ENCODE measurements at places on chromosomes 3 and 15. TPM values are rescaled to one million over a fixed set of nuclear protein-coding genes. Genes with fewer than 3 reads are reported as not detected.
A peak's percentile ranks its signal among the peaks of the same experiment; 100 is the strongest.

PLA1A gene
- total RNA-seq, result 0.84 TPM

PTPN9 gene
- total RNA-seq, result 7.3 TPM

DNA sequence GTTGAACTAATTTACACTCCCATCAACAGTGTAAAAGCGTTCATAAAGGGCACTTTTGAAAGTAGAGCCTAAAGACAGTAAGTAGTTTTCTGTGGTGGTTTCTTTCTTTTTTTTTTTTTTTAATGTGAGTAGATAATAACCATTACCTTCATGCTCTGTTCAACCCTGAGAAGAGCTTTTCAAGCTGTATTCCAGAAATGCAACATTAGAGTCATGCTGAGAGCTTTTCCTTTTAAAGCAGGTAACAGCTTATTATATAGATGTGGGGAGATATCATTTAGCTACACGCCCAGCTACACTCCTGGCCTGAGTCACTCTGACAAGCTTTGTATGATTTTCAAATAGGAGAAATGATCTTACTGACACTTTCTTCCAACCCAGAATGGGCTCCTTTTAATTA lies 96.2 kb upstream of the ARHGEF26 start:
- DNase-seq, result no peak

- no peak for DNase-seq
These were observed 4.4 kb downstream of the KCTD6 start for GRCh38 chr3:58496206-58496857.

GRCh38 chr15:72199721-72200212 lies 2.2 kb upstream of the GRAMD2A start:
- peak; percentile 79 for DNase-seq

- no peak for DNase-seq
These were observed 22.5 kb downstream of the MAP2K5 start for GRCh38 chr15:67564968-67565345.

DNA sequence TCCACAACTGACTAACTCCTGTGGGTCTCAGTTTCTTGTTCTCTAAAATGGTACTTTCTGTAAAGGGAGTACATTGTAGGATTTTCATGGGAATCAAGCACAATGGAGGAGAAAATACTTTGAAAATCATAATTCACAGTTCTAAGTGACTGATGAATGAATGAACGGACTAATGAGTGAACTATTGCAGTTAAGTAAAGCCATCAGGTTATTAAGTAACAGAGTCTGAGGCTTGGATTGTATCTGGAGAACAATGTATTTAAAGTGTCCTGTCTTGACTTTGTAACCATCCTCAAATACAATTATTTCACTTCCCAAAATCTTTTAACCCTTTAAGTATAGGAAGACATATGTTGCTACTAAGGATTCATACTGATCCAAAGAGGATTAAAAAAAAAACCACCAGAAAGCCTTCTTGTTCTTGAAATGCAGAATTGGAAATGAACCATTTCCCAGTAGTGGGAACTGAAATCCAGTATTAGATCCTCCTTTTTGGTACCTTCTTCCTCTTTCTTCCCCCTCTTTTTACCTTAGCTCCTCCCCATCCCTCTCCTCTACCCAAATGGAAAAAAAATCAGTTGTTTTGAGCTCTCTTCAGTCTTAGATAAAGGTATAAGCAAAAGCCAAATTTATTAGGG lies 13.2 kb upstream of the BCL6 start:
- DNase-seq, result no peak

- no peak for DNase-seq
These were observed 121.0 kb downstream of the PDZRN3 start for GRCh38 chr3:73503781-73504180.
